ELF-1 (cell line): ENCODE measurements at places on chromosomes 2 and 18.

DNA sequence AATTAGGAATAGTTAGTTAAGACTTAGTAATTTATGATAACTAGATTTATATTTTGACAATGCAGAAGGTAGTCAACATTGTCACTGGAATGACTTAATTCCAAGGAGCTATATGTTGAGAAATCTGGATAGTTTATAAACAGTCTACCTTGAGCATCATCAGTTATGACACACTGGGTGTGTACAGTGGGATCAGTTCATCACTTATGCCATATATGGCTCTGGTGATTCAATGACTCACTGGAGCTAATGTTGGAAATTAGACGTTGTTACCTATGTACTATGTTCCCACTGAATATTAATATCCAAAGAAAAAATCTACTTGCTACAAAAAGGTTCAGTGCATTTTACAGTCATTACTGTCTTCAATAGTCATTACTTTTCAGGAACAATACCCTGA, 34.0 kb upstream of the ITPRID2 start:
- no peak for DNase-seq

DNA sequence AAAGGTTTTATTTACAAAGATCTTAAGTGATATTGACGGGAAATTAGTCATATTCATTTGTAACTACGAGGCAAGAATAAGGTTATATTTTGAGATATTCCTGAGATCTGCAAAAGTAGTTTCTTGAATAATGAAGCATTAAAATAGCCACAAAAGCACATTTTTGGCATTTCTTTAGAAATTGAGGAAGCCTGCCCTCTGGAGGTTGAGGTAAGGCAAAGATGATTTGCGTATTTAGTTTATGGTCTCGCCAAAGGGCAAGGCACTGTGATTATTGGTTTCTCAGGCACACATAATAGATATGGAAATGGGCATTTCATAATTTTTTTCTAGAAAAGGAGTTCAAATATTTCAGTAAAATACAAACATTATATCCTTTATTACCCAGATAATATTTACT, 143.7 kb upstream of the RPRM start:
- no peak for DNase-seq

DNA sequence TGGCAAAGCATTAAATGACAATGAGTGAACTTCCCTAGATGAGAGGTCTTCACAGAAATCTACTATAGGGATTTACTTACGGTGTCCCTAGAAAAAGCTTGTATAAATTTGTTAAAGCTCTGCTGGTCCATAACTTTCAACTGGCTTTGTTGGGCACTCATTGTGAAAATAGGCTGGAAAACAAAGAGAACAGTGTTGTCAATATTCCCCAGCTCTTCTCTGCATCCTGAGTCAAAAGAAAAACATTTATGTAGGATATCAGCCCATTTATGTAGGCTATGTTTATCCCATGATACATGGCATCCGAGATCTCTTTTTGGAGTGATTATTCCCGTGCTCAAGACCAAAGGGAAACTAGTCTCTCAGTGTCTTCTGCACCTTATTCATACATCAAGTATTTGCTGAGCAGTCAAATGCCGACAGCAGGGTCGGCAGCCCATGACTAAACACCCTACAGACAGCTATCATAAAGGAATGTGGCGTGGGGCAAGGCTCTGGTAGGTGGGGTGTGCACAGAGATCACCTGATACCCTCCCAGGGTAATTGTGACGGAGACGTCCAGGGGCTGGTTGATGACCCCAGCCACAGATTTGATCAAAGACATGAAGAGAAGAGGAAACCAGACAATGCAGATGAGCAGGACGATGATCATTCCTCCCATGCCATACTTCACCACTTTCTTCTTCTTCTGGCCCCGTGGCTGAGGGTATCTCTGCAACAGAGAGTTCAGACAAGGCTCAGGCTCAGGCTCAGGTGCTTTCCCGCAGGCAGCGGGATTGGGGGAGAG, 155.9 kb downstream of the NAPG start:
- DNase-seq, result no peak

DNA sequence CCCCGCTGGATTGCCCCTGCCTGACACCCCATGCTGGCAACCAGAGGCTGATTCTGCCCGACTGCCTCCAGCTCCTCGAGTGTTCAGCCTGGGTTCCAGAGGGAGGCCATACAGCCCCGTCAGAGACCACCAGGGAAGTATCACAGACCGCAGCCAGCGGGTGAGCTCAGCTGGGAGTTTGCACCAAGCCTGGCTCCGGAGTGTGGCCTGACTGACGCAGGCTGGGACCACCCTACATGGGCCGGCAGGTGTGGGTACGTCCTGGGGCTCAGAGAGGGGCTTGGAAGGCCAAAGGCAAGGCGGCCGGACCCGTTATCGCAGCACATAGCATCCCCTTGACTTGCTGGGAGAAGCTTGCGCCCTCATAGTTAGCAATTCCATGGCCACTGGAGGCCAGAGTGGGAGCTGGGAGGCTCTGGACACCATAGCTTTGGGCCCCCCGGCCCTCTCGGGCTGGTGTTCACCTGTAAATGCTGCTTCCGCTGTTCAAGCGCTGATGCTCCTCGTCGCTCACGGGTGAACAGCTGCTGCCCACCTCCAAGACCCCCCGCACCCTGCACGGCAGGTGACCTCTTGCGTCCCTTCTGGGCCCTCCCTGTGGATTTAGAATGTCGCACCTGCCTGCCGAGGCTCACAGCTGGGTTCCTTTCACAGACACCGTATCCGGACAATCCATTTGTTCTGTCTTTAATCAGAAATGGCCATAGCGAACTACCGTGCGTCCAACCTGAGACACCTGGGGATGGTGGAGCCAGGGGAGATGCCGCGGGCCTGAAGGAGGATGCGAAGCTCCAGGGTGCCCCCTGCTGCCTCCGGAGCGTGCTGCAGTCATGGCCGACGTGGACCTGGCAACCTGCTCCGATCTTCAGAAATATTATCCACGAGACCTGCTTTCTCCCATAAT, 31.2 kb upstream of the SLC66A3 start:
- DNase-seq, result peak; percentile 86
